Amniotic stem cell (primary cell): ENCODE measurements at places on chromosomes 1 and 21.

GRCh38 chr1:77631751-77632150, 50.7 kb downstream of the ZZZ3 start:
- DNase-seq = no peak

GRCh38 chr21:41651830-41652229, 115.0 kb downstream of the RIPK4 start:
- no peak for DNase-seq

DNA sequence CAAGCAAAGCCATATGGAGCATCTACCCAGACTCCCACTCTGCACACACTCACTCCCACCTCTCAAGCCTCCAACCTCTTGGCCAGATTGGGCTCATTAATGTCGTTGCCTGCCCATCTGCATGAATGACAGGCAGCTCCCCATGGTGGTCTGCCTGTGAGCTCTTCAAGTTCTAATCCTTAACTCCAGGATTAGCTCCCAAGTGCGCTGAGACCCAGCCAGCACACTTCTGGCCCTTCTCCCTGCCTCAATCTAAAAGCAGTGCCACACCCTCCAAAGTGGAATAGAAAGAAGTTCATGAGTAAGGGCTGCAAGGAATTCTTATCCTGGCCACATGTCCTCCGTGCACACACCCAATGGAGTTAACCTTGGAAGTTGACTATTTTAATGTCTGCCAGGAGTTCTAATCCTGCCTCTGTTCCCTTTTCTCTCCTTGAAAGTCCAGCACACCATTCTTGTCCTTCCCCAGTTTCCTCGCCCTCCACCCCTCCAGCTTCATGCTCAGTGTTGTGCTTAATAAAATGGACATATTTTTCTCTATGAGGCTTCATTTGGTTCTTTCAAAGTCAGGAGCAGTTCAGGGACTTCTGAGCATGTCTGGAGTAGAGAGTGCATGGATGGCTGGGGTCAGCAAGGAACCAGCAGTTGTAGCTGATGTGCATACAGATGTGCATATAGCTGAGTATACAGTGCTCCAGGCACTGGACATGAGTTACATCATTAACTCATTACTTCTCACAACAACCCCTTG, 30.1 kb downstream of the CAMK1G start:
- DNase-seq = no peak

DNA sequence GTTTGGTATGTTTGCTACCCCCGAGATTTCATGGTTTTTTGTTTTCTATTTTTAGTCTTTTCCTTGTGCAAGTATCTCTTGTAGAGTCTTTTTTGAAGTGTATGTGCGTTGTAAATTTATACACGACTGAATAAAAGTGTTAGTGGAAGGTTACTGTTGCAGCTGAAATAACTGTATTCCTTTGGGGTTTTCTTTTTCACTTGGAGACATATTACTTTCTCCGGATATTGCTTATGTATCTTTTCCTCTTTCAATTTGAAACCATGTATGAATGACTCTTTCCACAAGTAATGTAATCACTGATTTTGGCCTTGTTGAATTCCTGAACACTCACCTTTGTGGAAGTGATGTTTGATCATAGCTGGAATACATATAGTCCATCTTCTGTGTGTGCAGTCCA, 956 bp downstream of the URB2 start:
- DNase-seq = no peak

GRCh38 chr1:32349211-32349708, 13.0 kb downstream of the FAM229A start:
- no peak for DNase-seq

- peak; percentile 45 for DNase-seq
Observed at GRCh38 chr21:43866260-43866629, 1.2 kb downstream of the AGPAT3 start.

GRCh38 chr1:27858949-27859576, 13.3 kb upstream of the THEMIS2 start:
- DNase-seq = no peak

DNA sequence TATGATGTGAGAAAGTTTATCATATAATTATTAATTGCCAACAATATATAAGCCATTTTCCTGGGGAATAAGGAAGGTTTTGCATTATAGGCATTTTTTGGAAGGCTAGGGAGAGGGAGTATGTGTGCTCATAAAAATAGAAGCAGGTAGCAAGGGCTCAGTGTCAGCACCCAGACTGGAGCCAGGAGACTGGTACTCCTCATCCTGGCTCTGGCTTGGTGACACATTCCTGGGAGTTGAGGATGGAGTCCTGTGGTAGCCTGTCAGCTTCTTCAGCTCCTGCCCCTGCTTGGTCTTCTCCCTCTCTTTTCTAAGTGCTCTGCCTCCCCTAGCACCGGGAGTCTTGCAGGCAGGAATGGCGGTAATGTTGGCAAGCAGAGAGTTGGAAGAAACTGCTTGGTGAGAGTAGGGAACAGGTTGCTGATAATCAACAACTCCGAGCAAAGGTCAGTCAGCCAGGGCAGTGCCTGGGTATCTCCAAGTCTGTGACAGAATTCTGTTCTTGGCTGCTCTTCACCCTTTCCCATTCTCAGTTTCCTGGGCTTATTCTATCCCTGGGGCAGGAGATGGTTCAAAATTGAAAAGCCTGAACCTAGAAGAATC, 23.0 kb downstream of the GIPC2 start:
- no peak for DNase-seq

- no peak for DNase-seq
Observed at GRCh38 chr1:115492880-115493279, 148.9 kb upstream of the VANGL1 start.

GRCh38 chr1:203860396-203861025, 888 bp upstream of the SNRPE start:
- DNase-seq = no peak

- DNase-seq = no peak
Observed at GRCh38 chr1:94324178-94324544, 86.8 kb upstream of the ARHGAP29 start.

- no peak for DNase-seq
Observed at GRCh38 chr21:44925378-44925755, 4.7 kb upstream of the ITGB2 start.

GRCh38 chr1:199221371-199222150, 582.7 kb downstream of the PTPRC start:
- DNase-seq = no peak

DNA sequence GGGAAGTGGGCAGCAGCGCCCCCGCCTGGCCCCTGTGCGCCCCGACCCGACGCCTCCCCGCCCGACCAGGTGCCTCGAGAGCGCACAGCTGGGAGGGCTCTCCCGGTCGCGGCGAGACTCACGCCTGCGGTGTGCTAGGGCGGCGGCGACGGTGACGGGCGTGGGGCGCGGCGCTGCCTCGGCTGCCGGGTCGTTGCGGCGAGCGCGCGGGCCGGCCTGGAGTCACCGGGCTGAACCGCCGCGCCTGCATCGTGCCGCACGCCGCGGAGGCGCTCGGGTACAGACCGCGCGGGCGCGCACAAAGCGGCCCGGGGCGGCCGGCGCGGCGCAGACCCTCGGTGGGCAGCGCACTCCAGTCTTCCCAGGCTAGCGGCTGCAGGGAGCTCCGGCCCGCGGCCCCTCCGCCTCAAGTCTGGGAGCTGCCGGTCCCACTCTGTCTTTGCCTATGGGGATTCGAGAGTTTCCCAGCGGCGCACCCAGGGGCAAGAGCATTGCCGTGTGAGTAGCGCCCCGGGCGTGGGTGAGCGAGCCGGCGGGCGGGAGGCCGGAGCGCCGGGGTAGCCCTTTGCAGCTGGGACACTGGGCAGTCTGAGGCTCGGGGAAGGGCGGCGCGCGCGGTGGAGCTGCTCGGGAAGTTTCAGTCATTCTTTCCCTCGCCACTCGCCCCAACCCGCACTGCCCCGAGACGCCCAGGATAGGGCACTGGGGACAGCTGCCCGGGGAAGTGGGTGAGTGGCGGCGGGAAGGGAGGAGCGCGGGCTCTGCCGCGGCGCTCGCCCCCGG, at the start of gene SLC35F3:
Gene SLC35F3 (plus strand): TSS at position 44 of the 783 bp plus-strand sequence.
- DNase-seq = no peak

DNA sequence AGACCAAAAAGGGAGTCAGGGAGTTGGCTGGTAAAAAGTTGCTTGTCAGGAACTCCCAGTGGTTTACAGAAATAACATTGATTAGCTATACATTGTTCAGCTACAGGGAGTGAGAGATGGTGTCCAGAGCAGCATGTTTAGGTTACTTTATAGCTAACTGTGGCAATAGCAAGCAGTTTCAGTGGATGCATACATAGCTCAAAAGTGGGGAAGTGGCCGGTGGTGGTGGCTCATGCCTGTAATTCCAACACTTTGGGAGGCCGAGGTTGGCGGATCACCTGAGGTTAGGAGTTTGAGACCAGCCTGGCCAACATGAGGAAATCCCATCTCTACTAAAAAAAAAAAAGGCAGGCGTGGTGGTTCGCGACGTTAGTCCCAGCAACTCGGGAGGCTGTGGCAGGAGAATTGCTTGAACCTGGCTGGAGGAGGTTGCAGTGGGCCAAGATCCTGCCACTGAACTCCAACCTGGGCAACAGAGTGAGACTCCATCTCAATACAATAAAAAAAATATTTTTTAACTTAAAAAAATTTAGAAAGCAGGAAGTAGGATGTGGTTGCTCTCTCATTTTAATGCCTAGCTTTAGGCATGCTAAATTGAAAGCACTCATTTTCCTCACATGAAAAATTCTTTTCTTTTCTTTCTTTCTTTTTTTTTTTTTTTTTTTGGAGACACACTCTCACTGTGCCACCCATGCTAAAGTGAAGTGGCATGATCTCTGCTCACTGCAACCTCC, 109.7 kb downstream of the PPIAL4G start:
- DNase-seq = no peak

GRCh38 chr1:7659514-7659913, 111.6 kb upstream of the VAMP3 start:
- DNase-seq = no peak

DNA sequence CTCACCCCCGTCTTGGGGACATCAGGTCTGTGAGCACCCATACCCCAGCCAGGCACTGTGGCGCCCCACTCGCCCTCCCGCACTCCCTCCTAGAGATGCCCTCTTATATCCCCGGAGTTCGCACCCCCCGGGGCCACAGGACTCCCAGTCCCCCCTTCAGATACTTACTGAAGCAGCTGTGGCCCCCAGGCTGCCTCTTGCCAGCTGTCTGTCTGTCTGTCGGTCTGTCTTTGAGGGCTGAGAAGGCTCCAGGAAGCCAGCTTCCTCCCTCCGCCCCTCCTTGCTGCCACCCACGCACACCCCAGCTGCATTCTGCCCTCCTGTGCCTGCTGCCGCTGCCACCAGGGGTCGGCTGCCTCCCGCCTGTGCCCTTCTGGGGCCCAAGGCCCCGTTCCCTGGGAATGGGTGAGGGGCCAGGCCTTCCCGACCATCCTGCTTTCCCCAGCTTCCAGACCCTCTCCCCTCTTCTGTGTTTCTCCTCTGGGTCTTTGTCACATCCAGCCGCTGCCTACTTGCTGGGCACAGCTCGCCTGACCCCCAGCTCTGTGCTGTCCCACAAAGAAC, at the start of gene PTPN7:
Gene PTPN7 (minus strand): TSS at position 226 of the 564 bp plus-strand sequence. CDS start 1,200 bp downstream, outside the sequence.
- no peak for DNase-seq

- DNase-seq = no peak
Observed at GRCh38 chr1:21344750-21345443, 54.6 kb upstream of the ECE1 start.

DNA sequence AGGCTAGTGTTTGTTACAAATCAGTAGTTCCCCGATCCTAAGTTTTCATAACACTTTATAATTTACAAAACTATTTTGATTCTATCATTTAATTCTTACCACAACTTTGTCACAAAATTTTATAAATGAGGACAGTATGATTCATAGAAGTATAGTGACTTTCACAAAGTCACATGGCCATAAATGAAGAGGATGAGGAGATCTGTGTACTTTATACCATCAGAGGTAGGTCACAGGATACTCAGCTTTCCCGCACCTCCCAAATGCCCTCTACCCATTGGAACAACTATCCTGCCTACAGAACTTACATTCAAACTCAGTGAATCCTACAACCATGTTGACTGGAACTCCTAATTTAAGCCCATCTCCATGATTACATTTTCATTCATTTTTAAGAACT, 56.3 kb downstream of the TNFSF4 start:
- DNase-seq = no peak

DNA sequence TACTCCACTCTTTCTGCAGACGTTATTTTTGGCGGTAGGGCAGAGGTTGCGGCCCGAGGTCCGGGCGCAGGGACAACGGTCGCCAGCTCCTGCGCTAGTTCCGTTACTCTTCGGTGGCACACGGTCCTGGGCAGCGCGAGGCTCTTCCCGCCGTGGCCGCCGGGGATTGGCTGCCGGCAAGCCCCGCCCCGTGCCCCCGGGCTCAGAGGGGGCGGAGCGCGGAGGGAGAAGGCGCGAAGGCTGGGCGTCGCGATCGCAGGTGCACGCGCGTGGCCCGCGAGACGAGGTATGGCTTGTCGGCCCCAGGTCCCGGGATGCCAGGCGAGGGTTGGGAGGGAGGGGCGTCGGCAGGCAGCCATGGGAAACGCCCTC, 518 bp upstream of the SHE start:
- no peak for DNase-seq

DNA sequence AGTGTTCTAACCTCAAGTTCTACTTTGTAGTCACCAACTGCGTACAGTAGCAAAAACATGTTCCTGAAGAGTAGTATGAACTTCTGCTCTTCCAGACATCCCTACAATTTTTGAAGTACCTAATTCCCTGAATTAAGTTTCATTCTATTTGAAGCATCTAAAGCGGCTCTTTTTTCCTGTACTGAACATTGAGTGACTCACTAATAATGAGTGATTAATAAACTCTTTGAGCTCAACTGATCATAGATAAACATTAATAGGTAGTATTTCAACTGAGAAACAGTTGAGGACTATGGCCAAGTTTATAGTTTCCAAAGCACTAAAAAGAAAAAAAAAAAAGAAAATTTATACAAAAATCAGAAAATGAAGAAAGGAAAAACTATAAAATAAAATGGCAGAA, 683.1 kb downstream of the LTN1 start:
- no peak for DNase-seq

- DNase-seq = peak; percentile 49
Observed at GRCh38 chr1:234963180-234963903, 165.3 kb downstream of the TOMM20 start.

GRCh38 chr1:19484338-19484797, 971 bp downstream of the CAPZB start:
- no peak for DNase-seq

DNA sequence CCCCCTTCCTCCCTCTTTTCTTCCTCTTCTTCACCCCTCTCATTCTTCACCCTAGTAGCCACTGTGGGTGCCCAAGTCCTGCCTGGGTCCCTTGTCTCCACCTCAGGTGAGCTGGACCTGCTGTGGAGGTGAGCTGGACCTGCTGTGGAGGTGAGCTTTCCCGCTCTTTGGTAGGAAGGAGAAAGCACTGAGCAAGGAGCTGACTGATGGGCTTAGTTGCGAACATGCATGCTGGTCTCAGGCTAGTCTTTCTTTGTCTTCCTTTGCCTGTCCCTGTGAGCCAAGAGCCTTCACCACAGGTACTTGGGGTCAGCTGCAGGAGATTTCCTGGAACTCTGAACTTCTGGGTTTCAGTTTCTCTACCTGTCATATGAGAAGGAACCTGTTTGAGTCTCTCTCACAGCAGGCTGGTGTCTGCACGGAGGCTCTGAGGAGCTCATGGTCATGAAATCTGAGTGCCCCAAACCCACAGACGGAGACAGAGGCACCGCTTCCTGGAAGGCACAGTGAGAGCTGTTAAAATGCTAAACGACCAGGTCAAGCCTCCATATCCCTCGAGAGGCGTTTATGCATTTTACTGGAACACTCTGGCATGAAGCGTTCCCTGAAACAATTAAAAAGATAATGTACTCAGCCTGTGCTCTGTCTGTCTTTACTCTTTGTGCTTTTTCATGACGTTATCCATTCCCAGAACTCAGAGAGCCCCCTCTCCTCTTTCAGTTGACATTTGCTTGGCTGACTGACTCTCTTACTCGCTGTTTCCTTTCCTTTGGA, 69.5 kb downstream of the RHOU start:
- no peak for DNase-seq
